ENCODE measurements at places on chromosomes 1 and 21. TPM values are rescaled to one million over a fixed set of nuclear protein-coding genes. Genes with fewer than 3 reads are reported as not detected.

Gene AKR7A3
- total RNA-seq, result 149 TPM

Gene TACSTD2
- 41.1 TPM for total RNA-seq

Gene KRTAP10-1
- not detected for total RNA-seq

Gene KRTAP10-3
- total RNA-seq, result not detected

Gene DLGAP3
- not detected for total RNA-seq

Gene UBIAD1
- total RNA-seq, result 2.2 TPM

Gene VPS13D
- 76.0 TPM for total RNA-seq

Gene ABCA4
- not detected for total RNA-seq

Gene GUCA2A
- 3.1 TPM for total RNA-seq

Gene AADACL3
- total RNA-seq, result not detected

Gene IVL
- not detected for total RNA-seq

Gene KRTAP27-1
- total RNA-seq, result not detected

Gene OR2T35
- not detected for total RNA-seq

Gene OR2T33
- not detected for total RNA-seq

Data from stomach (tissue), 19 donors.